Spleen (tissue), 13 donors: ENCODE measurements at places on chromosomes 16 and 17. TPM values are rescaled to one million over a fixed set of nuclear protein-coding genes. Genes with fewer than 3 reads are reported as not detected.

Gene TPSD1
- 0.11 TPM for polyA plus RNA-seq

Gene ESRP2
- 0.09 TPM for polyA plus RNA-seq

Gene ABCA6
- 2.9 TPM for polyA plus RNA-seq

- no peak for DNase-seq
Observed at GRCh38 chr17:36493956-36494355, 7.5 kb downstream of the ZNHIT3 start.

GRCh38 chr17:4544951-4545216 lies 10.3 kb downstream of the MYBBP1A start:
- DNase-seq, result no peak

DNA sequence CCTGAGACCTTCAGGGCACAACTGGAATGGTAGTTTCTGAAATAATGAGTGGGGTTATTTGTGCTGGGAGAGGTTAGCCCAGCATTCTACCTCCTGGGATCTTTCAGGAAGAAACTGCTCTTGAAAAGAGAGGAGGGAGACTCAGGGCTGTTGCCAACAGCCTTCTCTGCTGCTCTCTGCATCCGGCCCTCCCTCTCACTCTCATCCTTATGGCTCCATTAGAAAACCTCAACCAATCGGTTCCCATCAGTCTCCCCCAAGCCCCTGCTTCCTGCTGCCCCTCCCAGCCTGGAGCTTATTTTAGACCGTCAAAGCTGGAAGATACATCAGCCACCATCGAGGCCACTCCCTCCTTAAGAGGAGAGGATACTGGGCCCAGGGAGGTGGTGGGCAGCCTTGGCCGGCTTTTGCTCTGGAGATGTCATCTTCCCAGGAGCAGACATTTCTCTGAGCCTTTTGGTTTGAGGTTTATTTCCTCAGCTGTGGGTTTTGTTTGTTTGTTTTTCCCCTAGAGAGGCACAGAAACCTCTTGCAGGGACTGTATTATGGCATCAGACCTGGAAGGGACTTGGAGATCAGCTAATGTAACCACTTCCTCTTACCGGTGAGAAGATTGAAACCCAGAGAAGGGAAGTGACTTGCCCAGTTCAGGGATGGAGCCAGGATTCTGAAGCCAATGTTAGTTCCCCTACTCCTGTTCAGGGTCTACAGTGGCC lies 2.7 kb downstream of the MPRIP start:
- peak; percentile 70 for DNase-seq

- no peak for DNase-seq
Observed at GRCh38 chr16:25045696-25046381, 30.7 kb upstream of the ARHGAP17 start.

GRCh38 chr17:54117452-54117851 lies 294.7 kb downstream of the KIF2B start:
- no peak for DNase-seq
